ENCODE measurements at places on chromosomes 4 and X.

DNA sequence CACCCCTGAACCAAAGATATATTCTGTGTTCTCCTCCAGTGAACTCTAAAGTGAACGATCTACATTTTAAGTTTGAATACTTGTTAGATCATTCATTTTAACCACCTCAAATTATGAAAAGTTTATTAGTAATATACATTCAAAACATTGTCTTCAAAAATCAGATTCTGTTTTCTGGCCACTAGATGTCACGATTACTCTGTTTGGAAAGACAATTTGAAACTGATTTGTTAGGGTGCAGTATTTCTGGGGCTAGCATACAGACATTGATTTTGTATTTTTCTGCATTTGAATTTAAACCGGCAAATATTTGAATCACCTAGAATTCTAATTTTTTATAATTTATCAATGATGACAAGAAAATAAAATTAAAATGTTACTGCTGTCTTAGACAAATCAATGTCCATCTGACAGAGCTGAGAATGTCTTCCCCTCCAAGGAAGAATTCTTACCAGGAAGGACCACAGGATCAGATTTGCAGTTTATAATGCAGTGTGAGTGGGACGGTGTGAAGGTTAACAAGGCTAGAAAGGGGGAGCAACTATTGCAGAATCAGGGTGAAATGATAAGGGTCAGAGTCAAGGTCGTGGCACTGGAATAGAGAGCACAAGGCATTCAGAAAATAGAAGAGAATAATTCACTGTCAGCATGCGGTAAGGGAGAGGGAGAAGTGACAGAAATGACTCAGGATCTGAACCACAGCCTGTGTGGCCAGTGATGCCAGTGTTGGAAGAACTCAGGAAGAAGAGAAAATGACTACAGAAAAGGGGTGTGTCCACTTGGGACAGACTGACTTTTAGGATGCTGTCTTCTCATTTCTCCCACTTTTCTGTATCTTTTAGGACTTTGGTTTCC, 91.6 kb downstream of the ANXA10 start:
- DNase-seq = no peak

- DNase-seq = no peak
Measured at GRCh38 chr4:139522457-139522856, 33.6 kb downstream of the SETD7 start.

GRCh38 chrX:148498067-148498466, 2.4 kb upstream of the AFF2 start:
- no peak for DNase-seq

DNA sequence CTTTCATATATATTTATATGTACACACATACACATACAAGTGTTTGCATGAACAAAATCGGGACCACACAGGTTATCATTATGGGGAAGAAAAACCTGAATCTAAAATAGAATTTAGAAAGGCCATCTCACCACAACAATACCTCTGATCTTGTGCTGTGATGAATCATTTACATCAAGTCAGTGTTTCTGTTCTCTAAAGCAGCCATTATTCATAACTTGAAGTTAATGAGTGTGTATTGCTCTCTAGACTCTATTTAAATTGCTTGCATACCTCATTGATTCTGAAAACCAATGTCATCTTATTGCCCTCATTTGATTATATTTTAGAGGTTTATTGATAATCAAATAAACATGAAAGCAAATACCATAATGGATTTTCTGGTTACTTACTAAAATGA, 71.6 kb downstream of the FAM114A1 start:
- no peak for DNase-seq

DNA sequence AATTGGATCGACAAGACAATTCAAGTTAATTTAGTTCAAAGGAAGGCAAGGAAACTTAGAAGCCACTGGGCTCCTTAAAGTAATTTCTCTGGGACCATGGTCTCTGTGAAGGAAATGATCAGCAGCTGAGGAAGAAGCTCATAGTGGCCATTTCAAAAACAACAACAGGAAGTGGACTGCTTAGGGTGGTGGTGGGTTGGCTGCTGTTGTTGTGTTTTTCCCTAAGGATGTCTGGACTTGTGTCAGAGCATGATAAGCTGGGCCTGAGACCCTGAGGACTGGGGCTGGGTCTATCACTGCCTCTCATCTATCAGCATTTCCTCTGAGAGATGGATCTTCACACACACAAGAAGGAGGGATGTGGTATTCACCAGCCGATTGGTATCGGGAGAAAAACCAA, 18.3 kb downstream of the KDR start:
- no peak for DNase-seq

GRCh38 chr4:40587826-40588225, 41.8 kb downstream of the RBM47 start:
- no peak for DNase-seq

DNA sequence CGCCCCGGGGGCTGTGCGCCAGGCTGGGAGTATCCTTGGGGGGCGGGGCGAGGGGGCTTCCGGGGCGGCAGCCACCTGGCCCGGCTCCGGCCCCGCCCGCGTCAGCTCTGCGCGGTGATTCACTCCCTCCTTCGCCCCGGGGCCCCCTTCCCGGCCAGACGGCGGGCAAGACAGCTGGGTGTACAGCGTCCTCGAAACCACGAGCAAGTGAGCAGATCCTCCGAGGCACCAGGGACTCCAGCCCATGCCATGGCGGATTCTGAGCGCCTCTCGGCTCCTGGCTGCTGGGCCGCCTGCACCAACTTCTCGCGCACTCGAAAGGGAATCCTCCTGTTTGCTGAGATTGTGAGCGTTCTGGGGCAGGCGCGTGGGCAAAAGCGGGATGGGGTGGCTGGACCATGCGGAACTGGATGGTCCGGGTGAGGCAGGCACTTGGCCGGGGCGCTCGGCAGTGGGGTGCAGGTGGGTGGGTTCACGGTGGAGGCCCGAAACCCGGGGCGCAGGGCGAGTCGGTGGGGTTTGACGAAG, at the start of gene PLP2:
Gene PLP2, plus strand, starts transcription at position 147 of the 528 bp plus-strand sequence. Its CDS starts 103 bp downstream, at position 250.
- no peak for DNase-seq

DNA sequence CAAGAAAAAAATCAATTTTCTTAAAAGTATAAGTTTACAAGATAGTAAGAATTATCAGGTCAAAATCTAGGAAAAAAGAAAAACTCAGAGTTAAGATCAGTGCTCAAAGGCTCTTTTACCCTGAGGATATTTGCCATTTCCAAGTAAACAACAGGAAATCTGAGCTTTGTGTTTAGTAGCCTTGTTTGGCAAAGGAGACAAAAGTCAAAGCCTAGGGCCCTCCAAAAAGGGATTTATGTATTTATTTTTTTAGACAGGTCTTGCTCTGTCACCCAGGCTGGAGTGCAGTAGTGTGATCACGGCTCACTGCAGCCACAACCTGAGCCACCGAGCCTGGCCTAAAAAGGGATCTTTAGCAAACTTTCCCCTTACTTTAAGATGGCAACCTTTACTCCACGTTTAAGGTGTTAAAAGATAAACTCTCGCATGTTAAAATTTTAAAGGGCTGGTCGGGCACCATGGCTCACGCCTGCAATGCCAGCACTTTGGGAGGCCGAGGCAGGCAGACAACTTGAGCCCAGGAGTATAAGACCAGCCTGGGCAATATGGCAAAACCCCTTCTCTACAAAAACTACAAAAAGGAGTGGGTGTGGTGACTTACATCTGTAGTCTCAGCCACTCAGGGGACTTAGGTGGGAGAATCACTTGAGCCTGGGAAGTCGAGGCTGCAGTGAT, 21.3 kb upstream of the OPHN1 start:
- no peak for DNase-seq

DNA sequence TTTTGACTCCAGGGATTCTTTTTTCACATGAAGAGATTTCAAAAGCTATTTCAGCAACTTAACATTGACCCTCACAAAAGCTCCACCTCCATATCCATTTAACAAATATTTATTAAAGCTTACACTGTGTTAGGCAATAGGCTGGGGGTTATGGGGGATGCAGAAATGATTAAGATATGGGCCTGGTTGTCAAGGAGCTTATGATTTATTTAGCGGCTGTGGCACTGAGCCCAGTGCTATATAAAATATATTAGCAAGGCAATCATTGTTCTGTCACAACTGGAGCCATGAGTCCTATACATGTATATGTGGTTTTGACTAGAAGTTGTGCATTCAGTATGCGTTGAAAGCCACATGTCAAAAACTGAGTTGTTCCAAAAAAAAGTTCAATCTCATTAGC, 131.1 kb downstream of the GPC3 start:
- DNase-seq = no peak
